ENCODE measurements at places on chromosomes 1 and 21.

- no peak for DNase-seq
Observed at GRCh38 chr1:164163289-164163849, 395.6 kb upstream of the PBX1 start.

- DNase-seq: peak; percentile 60
Observed at GRCh38 chr1:2255420-2256369, 27.6 kb downstream of the SKI start.

DNA sequence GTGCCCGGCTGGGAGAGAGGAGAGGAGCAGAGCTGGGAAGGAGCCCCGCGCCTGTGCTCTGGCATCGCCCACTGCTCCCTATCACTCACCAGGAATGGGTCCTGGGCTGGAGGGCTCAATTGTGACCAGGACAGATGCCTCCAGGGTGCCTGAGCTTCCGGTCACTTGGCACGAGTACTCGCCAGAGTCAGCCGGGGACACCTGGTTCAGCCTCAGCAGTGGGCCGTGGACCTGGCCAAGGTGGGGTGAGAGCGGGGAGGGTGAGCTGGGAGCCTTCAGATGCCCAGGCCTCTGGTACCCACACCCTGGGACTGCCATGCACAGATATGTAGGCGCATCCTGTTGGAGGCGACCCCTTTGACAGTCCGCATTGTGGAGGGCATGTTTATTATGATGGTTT, 31.1 kb downstream of the LDLRAD2 start:
- DNase-seq: no peak

DNA sequence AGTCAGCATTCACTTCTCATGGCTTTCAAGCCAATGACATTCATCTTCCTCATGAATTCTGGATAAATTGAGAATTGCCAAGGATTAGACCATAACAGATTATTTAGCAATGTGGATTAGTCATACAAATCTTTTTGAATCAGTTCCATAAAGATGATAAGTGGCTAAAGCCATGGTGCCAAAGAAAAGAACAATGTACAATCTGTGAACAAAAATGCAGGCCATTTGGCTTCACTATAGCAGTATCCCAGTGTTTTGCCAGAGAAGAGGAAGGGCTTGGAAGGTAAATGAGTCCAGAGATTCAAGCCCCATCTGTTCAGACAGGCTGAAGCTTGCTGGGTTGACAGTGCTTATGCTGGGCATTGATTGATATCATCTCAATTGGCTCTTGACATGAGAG, 376.4 kb upstream of the LRRC7 start:
- peak; percentile 78 for DNase-seq

GRCh38 chr1:165900576-165901380, 73.4 kb downstream of the UCK2 start:
- DNase-seq: no peak

DNA sequence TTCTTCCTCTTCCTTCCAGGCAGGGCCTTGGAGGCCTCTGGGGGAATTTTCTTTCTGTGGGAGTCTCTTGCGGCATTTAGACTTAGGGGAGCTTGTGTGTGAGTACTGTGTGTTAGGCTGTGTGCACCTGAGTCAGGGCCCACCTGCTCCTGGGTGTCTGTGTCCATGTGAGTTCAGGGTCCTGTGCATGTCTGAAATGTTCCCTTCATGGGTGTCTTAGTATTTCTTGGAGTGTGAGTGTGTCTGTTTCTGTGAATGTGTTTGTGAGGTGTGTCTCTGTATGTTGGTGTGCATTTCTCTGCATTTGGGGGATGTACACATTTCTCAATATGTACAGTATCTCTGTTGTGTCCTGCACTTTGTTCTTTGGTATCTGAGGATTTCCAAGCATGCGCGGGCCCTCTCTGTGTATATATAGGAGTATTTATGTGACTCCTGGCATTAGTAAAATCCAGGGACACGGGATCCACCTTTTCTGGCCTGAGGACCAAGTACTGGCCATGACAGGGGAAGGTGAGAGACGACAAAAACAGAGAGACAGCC, 2.4 kb downstream of the TFAP2E start:
- no peak for DNase-seq

Data from NCI-H2029 (cell line).